ENCODE measurements at places on chromosomes 7 and 10. TPM values are rescaled to one million over a fixed set of nuclear protein-coding genes. Genes with fewer than 3 reads are reported as not detected.

The FGFR2 gene
- polyA plus RNA-seq: 96.3 TPM

- DNase-seq: no peak
Observed at GRCh38 chr7:90178679-90179278, 24.5 kb downstream of the STEAP1 start.

DNA sequence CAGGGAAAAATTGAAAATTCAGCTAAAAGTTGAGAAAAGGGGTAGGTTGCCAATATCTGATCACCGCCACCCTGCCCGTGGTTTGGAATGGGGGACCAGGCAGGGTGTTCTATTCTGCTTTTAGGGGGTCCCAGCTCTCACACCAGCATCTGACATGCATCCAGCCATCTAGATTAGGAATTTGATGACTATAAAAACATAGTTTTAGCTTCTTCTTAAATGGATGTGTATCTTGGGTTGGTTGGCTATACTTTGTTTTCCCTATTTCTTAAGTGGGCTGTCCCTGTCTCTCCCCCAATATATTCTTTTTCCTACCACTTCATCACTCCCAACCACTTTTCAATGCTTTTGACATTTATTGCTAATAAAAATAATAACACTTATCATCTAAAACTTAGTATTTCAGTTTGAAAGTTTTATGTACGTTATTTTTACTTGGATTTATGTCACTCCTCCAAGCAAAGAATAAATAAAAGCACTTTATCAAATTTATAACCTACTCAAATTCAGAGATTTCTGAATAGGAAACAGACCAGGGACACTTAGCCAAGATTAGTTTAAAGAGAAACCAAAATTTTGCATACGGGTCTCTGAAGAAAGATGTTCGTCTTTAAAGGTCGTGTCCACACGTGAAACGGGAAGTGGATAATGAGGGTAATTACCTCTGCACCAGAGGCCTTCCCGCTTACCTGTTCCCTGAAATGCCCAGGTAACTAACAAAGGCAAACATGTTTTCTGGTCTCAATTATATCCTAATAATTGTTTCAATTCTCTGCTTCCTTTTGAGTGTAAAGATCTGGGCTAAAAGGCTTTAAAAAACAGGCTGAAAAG lies 233.2 kb upstream of the AUTS2 start:
- DNase-seq: peak; percentile 11

GRCh38 chr7:18927134-18927533 lies 190.3 kb downstream of the TWIST1 start:
- DNase-seq: no peak

The SLC16A9 gene
- 27.8 TPM for polyA plus RNA-seq

- no peak for DNase-seq
Observed at GRCh38 chr7:94029976-94030375, 25.8 kb upstream of the BET1 start.

GRCh38 chr10:62380016-62380415 lies 5.8 kb downstream of the ZNF365 start:
- no peak for DNase-seq

DNA sequence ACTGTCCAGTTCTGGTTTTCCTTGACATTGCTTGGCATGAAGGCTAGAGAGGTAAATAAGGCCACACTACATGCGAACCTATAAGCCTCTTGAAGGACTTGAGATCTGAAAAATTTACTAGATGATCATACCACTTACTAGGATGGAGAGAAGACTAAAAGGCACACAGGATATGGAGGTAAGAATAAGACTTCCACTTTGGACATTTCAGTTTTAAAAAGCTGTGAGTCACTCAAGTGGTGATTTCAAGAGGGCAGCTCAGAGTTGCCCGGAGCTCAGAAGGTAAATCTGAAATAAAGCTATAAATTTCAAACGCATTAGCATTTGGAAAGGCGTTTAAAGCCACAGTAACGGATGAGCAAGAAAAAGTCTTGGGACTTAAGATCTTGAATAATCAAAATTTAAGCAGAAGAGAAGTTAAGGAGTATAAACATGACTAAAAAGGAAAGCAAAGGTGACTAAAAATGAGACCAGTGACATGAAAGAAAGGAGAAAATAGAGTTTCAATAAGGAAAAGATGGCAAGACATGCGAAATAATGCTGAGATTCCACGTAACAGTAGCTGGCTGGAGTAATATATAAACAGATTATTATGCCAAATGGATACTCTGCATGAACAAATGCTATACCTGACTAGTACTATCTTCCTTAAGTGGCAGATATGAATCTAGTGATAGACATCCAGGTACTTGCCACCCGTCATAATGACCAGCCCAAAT lies 68.3 kb downstream of the SNX13 start:
- DNase-seq: no peak

The PNLIPRP3 gene
- not detected for polyA plus RNA-seq

DNA sequence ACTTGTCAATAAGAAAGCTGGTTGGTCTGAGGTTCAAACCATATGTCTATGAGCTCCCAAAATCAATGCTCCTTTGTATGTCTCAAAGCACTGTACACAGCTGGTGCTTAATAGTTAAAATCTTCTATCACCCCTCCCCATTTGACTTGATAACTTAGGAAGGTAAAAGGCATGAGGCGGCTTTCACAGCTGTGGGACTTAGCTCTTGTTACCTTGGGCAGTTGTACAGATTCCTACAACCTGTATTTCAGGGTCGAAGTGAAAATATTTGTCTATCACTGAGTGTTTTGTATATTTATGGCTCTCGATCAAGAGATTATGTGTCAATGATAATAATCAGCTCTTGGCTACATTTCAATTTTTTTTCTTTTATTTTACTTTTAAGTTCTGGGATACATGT lies 992 bp upstream of the KIFBP start:
- DNase-seq: no peak

The A1CF gene
- 4.3 TPM for polyA plus RNA-seq

The MUC12 gene
- 0.22 TPM for polyA plus RNA-seq

The MYL10 gene
- polyA plus RNA-seq: not detected

The CCZ1 gene
- 91.1 TPM for polyA plus RNA-seq

GRCh38 chr7:48441848-48442492 lies 270.7 kb downstream of the ABCA13 start:
- DNase-seq: no peak

DNA sequence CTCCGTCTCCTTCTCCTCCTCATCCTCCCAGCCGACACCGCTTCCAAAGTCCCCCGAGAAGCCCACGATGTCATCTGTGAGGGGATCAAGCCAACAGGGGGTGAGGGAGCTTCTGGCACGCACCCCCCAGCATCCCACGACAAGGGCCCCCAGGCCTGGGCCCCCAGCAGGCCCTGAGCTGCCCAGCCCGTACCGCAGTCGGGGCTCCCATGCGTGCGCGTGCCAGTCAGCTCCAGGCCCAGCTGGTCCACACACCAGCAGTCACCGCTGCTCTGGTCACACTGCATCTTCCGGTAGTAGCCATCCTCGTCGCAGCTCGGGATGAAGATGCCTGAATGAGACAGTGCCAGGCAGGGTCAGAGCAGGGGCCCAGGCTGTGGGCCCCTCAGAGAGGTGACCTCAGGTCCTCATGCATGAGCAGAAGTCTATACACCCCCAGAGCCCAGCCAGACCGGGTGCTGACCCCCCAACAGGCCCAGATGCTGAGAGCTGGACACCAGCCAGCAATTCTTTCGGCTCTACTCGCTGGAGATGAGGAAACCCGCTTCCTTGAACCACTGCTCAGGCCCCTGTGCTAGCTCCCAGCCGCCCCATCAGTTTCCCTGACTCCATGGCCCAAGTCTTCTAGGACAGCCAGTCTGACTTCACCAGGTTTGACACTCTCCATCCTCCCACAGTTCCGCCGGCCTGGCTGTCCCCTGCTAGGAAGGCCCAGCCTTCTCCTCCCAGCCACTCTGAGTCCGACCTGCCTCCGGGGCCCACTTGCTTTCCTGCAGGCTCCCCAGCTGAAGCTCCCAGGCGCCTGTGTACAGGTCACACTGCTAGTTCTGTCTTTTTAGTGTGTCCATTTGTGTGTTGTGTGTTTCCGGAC lies 25.3 kb downstream of the SPOCK2 start:
- DNase-seq: no peak

The FAM25C gene
- not detected for polyA plus RNA-seq

GRCh38 chr7:2719007-2719406 lies 31.0 kb downstream of the AMZ1 start:
- DNase-seq: no peak

GRCh38 chr10:112728118-112728883 lies 221.7 kb upstream of the TCF7L2 start:
- DNase-seq: no peak

The KCP gene
- polyA plus RNA-seq: 18.5 TPM

GRCh38 chr7:20438248-20438647 lies 107.5 kb downstream of the ITGB8 start:
- DNase-seq: no peak

GRCh38 chr7:17722798-17723197 lies 217.5 kb downstream of the SNX13 start:
- DNase-seq: no peak

The HERPUD2 gene
- polyA plus RNA-seq: 39.3 TPM
